NCI-H1048 (cell line): ENCODE measurements at places on chromosomes 11 and 22.

GRCh38 chr22:32858121-32858703 lies 56.7 kb downstream of the TIMP3 start:
- no peak for DNase-seq

DNA sequence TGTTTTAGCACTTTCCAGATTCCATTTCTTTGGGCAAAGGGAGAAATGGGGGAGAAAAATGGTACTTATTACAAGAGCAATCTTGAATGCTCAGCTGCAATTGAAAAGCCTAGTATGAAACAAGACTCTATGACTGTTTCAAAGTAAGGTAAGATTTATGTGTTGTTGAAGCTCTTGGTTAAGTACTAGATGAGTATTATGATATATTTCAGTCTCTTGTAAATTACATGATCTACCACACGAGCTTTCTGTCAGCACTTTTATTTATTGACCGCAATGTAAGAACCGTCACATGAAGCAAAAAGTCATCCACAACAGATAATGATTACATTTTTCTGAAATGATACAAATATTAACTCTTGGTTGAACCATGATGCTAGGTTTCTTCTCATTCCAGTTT lies 906.7 kb upstream of the CHORDC1 start:
- no peak for DNase-seq

DNA sequence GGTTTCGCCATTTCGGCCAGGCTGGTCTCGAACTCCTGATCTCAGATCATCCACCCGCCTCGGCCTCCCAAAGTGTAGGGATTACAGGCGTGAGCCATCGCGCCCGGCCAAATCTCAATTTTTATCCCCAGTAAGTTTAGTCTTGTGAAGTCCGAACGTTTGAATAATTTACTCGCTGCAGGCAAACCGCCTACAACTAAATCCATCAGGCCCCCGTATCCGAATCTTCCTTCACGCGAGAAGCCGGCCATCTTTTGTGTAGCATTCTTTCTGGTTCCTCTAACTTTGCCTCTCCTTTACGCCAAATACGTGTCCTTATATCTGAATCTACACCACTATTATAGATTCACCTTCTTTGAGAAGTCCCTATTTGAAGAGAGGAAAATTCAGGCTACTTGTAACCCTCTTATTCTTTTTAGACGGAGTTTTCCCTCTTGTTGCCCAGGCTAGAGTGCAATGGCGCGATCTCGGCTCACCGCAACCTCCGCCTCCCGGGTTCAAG lies 581 bp upstream of the EIF3L start:
- no peak for DNase-seq

DNA sequence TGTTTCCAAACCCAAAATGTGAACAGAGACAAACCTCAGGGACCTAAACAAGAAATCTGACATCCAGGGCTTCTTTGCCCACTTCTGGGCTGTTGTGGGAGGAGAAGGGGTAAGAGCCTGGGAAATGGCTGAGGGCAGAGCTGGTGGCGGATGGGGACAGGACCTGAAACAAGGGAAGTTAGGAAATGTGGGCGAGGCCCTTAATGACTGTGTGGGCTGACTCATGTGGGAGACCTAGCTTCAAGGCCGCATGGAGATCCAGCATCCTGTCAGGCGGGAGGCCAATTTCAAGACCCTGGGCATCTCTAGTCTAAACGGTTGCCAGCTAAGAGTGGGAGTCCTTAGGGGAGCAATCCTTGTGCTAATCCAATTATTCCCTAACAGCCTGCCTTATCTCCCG lies 2.1 kb upstream of the OAF start:
- no peak for DNase-seq

GRCh38 chr11:108112057-108112456 lies 9.3 kb upstream of the ACAT1 start:
- DNase-seq = no peak

GRCh38 chr11:55966391-55966790 lies 3.4 kb downstream of the OR10AG1 start:
- no peak for DNase-seq

- DNase-seq = no peak
These were observed 157.0 kb upstream of the PDGFD start for GRCh38 chr11:104320956-104321355.

GRCh38 chr11:122556605-122557004 lies 98.9 kb upstream of the UBASH3B start:
- DNase-seq = no peak

DNA sequence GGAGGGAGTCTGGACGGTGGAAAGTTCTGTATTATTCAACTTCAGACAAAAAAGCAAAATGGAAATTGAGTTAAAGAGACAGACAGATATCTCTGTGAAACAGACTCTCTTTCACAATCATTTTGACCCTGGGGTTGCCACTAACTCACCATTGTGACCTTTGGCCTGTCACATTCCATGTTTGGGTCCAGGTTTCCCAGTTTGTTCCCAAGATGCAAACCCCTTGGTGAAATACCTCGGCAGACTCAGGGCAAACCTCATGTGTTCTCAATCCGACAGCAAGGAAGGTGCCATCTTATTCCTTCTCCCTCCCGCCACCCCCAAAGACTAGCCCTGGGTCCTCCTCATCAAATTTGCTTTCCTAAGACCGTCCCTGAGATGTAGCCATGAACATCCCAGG lies 41.8 kb downstream of the GALNT18 start:
- no peak for DNase-seq

DNA sequence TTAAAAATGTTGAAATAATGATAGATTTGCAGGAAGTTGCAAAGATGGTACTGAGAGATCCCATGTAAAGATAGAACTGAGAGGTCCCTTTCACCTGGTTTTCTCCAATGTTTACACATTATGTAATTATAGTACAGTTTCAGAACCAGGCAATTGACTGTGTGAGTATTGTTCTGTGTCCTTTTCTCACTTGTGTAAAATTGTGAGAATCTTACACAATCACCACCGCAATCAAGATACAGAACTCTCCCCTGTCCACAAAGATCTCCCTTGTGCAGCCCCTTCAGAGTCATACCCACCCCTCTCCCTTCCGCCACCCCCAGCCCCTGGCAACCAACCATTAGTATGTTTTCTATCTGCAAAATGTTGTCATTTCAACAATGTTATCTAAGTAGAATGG lies 119.8 kb upstream of the NAV2 start:
- DNase-seq = no peak
